ENCODE measurements at places on chromosomes 7 and 10.

GRCh38 chr10:58237014-58237834 is 30.5 kb downstream of the IPMK start:
- DNase-seq: no peak

GRCh38 chr10:78582540-78582939 is 486.2 kb upstream of the ZMIZ1 start:
- no peak for DNase-seq

GRCh38 chr10:118002581-118002980 is 44.2 kb downstream of the RAB11FIP2 start:
- no peak for DNase-seq

- no peak for DNase-seq
Observed at GRCh38 chr7:69186974-69187373, 411.3 kb upstream of the AUTS2 start.

GRCh38 chr10:122112625-122113160 is 123.7 kb downstream of the TACC2 start:
- no peak for DNase-seq

GRCh38 chr10:61845196-61845949 is 56.1 kb upstream of the ARID5B start:
- no peak for DNase-seq

GRCh38 chr10:127548022-127548421 is 1.1 kb upstream of the NPS start:
- DNase-seq: no peak

DNA sequence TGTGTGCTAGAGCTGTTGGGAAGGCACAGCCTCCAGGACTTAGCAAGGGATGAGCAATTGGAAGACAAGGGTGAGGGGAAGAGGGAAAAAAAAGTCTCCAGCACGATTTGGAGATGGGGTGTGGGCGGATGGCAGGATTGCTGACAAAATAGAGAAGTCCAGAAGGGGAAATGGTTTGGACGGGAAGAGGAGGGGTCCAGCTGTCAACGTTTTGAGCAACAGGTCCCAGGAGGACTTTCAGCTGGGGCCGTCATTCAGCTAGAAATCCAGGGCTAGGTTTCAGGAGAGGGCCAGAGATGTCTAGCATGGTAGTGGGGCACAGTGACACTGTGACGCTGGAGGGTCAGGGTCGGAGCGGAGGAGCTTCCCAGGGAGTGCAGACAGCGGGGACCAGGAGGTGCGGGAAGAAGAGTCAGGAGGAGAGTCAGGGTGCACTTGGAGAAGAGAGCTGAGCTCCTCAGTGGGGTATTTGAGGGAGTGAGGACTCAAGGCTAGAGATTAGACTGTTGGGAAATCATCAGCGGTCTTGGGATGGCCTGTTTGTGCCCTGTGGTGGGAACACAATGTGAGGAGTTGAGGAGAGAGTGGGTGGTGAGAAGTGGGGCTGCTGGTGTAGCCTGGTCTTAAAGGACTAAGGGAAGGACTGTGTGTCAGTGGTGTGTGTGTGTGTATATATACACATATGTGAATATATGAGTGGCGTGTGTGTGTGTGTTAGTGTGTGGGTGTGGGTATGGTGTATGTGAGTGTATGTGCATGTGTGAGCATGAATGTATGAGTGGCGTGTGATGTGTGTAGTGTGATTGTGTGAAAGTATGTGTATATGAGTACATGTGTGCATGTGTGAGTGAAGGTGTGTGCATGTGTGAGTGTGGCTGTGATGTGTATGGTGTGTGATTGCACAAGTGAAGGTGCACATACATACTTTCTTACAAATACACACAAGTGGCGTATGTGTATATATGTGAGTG is 3.8 kb downstream of the ZYX start:
- no peak for DNase-seq

DNA sequence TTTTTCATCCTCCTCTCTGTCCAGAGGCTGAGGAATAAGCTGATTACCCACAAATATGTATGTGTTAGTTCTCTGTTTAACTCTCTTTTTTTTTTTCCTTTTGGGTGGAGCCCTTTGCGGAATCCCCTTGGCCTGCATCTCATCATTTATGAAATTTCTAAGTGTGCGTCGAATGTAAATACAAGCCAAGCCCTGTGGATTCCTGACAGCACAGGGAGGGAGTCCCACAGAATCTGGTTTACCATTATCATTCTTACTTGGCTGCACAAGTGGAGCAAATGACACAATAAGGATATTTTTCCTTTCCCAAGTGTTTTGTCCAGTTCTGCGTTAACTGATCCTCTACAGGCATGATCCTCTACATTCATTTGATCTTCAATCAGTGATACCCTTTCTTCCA is 11.4 kb downstream of the STK31 start:
- no peak for DNase-seq

GRCh38 chr7:94578614-94579013 is 69.0 kb downstream of the CASD1 start:
- no peak for DNase-seq
